ENCODE measurements at places on chromosomes 3 and 15.

DNA sequence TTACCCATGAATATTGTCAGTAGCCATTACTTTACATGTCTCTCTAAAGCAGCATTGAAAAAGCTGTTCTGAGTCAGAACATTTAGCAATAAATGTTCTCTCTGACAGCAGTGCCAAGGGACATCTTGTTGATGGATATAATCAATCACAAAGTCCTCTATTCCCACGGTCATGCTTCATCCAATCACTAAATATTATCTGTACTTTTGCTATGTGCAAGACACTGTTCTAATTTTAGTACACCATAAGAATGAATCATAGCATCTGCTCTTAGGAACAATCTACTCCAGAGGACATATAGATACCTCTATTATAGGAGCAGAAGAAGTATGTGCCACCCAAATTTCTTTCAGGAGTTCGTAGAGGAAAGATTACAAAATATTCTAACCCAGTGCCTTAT, 142.5 kb upstream of the MBNL1 start:
- no peak for DNase-seq

GRCh38 chr3:72756900-72757299, 91.3 kb downstream of the SHQ1 start:
- DNase-seq = peak; percentile 8

DNA sequence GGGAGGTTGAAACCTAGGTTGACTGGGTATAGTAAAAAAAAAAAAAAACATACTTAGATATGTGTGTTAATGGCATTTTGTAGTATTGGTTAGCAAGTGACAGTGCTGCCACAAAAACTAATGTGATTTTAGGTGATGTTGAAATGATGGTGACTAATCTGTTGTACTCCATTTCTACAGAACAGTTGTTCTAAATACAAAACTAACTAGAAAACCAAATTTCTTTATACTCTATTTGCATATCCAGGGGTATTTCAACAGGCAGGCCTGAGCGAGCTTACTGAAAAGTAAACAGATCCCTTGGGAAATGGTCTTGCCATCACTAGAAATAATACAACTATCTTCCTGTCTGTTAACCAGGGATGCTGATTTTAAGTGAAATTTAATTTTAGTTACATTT, 20.5 kb downstream of the TSC22D2 start:
- DNase-seq = no peak

- DNase-seq = no peak
Measured at GRCh38 chr3:78090382-78090781, 1050.5 kb downstream of the ROBO2 start.

- no peak for DNase-seq
Measured at GRCh38 chr3:43757666-43758321, 67.1 kb downstream of the ABHD5 start.

DNA sequence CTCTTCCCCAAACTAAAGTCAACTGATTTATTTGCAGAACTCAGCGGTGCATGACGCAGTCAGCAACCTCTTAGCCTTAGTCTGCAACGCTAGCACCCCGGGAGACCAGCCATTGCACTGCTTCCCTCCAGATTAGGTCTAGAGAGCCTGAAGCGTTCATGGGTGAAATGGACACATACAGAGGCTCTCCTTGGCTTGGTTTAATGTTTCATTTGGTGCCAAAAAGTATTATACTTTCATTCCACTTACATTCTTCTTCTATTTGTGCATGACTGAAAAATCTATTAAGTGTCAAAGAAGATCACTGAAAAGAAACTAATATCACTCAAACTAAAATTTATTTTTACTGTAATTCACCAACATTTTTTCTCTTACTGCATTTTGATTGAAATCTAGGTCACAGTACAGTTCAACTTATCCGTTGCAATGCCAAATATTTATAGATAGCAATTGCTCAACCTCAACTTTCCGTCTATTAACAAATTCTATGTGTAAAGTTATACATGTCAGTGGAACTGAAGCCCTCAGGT, 116.2 kb downstream of the ROBO1 start:
- DNase-seq = no peak

- peak; percentile 80 for DNase-seq
Measured at GRCh38 chr3:52253314-52254304, 8.1 kb downstream of the PPM1M start.

DNA sequence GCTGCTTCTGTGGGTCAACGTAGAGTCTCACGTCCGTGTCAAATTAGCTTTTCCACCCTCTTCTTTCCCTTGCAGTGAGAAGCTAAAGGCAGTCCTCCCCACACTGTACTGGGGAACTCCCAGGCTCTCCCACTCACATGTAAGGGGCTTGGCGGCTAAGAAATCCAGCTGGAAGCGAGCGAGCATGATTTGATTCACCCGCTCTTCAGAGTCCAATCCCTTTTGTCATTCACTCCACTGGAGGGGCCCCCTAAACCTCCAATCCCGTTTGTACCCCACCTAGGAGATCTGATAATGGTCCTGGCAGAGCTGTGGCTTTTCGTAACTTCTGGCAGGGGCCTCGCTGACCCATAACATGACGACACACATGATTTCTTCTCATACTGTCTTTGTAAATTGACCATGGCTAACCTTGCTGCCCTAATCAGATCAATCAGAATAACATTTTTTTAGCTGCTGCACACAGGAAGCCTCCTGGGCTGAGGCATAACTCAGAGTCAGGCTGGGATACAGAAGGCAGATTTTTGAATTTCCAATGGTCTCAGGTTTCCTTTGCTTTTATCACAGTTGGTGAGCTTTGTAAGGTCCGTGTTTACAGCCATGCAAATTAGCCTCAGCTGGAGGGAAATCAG, 235.2 kb downstream of the GREM1 start:
- no peak for DNase-seq

- no peak for DNase-seq
Measured at GRCh38 chr3:126550488-126551051, 8.2 kb downstream of the C3orf22 start.

DNA sequence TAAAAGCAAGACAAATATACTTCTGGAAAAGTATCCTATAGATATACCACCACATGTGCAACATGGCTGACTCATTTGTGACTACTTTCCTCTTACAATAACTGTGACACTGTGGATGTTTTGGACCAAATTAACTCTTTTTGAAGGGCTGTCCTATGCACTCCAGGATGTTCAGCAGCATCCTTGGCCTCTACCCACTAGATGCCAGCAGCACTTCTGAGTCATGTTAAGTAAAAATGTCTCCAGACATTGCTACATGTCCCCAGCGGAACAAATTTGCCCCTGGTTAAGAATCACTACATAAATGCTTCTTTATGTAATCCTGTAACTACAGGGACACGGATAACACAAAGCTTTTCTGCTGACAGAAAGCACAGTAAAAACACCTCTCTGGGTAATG, 32.0 kb downstream of the RUVBL1 start:
- DNase-seq = no peak

- DNase-seq = peak; percentile 54
Measured at GRCh38 chr15:91857772-91858171, 4.3 kb downstream of the SLCO3A1 start.

DNA sequence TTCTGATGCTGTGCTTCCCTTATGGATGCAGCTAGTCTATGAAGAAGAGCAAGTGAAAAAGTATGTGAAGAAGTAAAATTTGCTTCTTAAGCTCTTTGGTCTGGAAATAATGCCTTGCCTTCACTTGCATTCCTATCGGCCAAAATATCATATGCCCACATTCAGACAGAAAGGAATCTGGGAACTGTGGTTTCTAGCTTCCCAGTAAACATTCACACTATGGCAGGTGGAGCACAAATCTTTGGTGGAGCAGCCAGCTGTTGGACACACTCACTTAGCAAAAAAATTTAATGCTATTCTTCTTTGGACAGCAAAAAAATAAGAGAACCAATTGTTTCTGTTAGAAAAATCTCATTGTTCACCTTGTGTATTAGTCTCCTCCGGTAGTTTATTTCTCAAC, 12.3 kb upstream of the COL6A6 start:
- no peak for DNase-seq

DNA sequence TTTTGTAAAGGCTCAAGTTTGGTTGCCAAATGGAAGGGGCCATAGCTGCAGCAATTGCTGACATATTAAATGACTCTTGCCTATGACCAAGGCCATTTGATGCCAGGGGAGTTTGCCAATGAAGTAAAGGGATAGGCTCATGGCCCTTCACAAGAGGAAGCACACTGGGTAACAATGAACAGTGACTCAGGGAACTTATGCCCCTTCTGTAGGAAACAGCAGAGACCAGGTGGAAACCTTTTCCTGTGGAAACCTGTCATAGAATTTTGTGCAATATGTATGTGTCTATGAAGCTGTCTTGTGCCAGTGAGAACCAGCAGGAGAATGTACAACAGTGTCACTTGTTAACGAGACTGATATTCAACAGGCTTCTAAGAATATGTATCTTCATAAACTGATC, 25.4 kb upstream of the AVEN start:
- no peak for DNase-seq

- no peak for DNase-seq
Measured at GRCh38 chr15:80712956-80713355, 17.8 kb downstream of the ABHD17C start.

- DNase-seq = no peak
Measured at GRCh38 chr15:78065284-78065872, 12.1 kb downstream of the TBC1D2B start.

DNA sequence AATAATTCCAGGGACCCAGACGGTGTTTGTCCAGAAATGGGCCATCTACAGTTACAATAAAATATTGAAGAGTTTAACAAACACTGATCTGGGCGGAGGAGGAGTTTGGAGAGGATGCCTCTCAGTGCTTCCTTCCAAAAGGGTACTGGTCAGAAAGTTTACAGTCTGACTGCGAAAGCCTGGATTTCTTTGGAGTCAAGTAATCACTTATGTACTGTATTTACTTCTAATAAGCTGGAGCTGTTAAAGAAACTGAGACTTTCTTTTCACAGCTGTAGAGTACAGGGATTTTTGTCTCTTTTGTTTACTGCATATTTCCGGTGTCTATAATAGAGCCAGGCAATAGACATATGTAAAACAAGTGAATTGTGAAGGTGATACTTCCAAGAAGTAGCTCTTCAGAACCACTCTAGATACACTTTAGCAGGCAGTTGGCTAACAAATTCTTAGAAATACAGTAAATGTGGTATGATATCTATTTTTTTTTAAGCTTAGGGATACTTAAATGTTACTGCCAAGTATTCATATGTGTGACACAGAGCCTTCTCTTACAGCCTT, 22.1 kb upstream of the NEO1 start:
- DNase-seq = no peak

- peak; percentile 12 for DNase-seq
Measured at GRCh38 chr15:89971592-89971997, 29.5 kb upstream of the ZNF710 start.

DNA sequence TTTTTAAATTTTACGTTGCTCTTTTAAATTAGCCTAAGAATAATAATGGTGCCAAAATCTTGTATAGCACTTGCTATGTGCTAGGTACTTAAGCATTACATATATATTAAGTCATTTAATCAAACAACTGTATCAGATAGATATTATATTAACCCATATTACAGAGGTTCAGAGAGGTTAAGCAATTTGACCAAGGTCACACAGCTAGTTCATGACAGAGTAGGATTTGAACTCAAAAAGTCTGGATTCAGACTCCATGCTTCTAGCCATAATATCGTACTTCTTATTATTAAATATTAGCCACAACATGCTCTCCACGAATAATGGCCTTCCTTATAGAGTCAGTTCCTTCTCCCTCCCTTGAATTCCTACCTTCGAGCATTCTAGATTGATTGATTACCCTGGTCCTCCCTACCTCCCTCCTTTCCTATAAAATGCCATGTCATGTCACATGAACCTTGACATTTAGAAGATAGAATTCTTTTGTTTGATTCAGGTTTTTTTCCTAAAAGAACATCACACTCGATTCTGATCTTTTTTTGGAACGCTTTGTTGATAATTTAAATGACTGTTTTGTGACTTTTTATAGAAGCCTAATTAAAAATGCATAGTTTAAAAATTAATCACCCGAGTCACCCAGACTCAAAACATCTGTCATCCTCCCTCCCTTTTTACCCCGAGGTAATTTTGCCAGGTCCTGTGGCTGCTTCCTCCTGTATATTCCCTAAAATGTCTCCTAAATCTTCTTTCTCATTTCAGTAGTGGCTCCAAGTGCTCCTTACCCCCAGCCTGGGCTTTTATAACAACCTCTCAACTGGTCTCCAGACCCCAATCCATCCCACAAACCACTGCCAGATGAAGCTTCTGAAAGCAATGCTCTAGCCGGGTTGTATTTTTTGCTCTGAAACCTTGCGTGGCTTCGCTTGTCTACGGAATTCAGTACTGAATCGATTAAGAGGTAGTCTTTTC, 8.5 kb upstream of the PSMD6 start:
- no peak for DNase-seq

DNA sequence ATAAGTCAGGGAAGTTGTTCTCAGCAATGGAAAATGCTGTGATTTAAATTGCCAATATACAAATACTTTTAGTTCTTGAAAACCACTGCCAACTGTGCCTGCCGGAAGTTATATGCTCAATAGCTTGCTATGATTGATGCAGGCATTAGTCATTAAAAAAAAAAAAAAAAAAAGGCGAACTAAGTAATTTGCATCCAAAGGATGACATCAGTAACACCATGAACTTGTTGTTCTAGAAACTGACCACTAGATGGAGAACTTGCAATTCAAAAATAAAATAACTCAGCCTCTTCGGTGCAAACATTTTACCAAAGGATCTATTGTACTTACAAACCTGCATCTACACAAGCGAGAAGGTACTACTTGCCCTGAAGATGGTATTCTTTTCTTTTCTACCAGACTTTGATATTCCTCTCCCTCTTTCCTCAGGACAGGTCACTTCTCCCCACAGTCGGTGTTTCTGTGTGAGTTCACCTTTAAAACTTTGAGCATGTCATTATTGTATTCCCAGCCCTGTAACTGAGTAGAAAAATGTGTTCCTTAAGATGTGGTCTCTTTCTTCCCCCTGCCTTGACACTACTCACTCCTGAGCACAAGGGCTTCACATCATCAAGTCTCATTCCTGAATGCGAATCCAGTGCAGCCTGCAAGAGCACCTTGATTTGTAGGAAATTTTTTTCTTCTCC, 115.0 kb upstream of the VEPH1 start:
- no peak for DNase-seq

GRCh38 chr3:9448643-9449042, 51.2 kb downstream of the SETD5 start:
- DNase-seq = no peak

- no peak for DNase-seq
Measured at GRCh38 chr15:94485148-94485719, 253.9 kb downstream of the MCTP2 start.

DNA sequence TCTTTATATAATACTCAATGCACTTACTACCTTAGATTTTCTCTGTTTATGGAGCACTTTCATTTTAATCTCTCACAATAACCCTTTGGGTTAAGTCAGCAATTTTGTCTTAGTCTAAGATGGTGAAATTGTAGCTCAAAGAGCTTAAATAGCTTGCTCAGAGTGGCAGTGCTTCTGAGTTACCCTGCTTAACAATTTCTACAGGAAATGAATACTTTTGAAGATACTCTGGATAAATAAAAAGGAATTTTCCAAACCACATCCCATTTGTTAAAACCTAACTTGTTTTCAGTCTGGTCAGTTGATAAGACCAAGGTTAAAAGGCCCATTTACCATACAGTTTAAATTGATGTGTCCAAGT, 37.2 kb downstream of the HMG20A start:
- DNase-seq = no peak

Measured in effector CD4-positive, alpha-beta T cell (primary cell).